Heart left ventricle (tissue), 16 donors: ENCODE measurements at places on chromosomes 13 and 19.

DNA sequence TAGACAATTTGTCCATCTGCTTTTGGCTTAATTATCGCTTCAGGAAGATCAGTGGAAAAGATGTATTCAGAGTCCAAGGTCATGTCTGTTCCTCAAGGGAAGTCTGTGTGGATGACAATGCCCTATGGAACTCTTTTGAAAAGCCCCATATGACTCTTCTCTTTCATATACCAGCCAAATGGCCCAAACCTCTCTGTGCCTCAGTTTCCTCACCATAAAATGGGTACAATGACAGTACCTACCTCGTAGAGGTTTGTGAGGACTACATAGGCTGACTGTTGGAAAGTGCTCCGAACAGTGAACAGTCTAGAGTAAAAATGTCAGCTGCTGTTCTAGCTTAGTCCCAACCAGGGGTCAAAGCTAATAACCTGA, 104.6 kb downstream of the COL4A2 start:
- no peak for DNase-seq

- DNase-seq, result no peak
Measured at GRCh38 chr13:50690006-50690405, 153.5 kb downstream of the DLEU7 start.

- DNase-seq, result no peak
Measured at GRCh38 chr19:1748115-1748872, 5.0 kb upstream of the ONECUT3 start.

GRCh38 chr13:85632526-85633195, 166.6 kb downstream of the SLITRK6 start:
- no peak for DNase-seq

DNA sequence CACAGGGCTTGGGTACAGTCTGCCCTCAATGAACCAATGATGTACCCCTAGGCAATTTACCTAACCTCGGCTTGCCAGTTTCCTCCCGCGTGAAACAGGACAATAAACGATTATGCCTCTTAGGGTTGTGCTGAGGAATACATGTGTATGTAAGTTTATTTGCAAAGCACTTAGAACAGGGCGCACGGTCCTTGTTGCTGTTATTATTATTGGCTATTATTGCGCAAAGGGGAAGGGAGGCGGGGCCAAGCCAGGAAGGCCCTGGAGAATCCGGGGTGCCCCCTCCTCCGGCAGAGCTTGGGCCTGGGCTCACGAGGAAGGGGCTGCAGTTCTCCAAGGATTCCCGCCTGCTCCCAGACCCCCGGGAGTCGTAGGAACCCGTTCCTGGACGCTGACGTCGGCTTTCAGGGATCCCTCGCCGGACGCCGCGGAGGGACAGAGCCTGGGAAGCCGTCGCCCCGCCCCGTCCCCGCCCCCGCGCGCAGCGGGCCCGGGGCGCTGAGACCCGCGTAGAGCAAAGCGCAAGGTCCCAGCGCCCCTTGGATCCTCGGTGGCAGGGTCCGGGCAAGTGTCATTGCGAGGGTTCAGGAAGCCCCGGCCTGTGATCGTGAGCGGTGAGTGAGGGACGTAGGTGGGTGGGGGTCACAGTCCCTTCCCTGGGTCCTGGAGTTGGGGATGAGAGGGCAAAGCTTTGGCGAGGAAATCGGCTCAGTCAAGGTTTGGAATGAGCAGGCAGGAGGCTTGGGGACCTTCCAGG, at the start of gene TMEM91:
TSS of gene TMEM91 (plus strand) at position 293 of the 757 bp plus-strand sequence. CDS start 1,777 bp downstream, outside the sequence.
- peak; percentile 32 for DNase-seq

DNA sequence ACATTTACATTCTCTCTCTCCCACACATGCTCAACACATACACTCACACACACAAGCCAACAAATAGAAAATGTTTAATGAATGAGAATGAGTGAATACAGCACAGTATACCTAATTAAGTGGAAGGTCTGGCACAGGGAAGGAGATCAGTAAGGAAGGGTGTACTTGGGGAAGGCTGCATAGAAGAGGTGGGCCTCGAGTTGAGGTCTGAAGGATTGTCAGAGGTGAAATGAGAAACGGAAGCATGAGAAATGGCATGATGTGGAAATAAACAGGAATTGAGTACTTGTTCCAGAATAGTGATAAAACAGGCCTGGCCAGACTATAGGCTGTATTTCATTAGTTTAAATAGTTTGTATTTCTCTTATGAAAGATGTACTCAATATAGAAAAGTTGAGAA, 136.2 kb downstream of the FLT1 start:
- DNase-seq, result no peak

DNA sequence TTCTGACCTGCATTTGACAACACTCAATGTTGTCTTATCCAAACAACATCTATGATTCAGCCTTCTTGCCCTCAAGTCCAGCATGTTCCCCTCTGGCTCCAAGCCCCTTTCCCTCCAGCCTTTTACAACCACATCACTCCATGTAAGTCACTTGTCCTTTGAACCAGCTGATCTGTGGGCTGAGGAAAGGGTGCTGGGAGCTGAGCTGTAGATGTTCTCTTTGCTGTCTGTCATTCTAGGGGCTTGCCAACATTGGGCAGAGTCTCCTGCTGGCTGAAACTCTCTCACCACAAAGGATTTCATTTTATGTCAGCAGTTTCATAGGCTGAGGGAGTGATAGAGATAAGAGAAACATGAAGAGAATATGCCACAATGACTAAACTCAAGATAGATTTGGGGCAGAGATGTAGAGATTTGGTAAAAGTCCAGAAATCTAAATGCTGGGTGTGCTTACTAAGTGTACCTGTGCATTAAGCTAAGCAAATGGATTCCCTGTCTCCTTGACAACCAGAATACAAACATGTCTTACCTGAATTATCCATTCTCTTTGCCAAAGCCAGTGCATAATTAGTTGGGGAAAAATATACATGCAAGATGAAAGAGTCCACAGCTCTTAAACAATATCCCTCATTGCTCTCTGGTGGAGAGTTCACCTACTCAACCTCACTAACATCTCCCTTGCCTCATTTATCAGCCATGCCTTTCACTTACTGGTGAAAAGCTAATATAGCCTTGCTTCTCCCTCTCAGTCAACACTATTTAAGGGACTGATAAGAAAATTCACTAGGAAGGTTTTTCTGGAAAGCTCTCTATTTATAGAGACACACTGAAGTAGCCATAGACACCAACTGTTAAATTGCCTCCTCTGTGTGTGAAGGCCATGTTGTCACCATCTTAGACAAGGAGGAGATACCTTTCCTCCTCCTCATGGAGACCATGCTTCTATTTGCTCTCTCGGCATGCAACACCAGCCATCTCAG, 175.5 kb upstream of the SERP2 start:
- no peak for DNase-seq

DNA sequence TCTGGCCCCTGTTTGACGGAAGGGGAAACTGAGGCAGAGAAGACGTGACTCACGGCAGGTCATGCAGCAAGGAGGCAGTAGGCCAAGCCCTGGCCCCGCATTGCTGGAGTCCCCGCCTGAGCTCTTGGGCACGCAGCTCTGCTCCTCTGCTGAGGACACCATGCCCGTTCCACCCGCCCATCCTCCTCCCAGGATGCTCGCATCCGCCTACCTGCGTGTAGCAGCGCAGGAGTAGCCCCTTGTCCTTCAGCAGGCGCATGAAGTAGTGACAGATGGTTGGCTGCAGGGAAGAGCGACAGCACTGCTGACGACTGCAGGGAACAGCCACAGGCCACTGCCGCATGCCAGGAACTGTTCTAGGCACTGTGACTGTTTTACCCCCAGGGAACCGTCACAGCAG, 10.5 kb downstream of the SIRT2 start:
- no peak for DNase-seq

GRCh38 chr13:91245288-91245687, 102.2 kb upstream of the MIR17HG start:
- DNase-seq, result no peak

GRCh38 chr19:19214159-19214490, 2.4 kb downstream of the NCAN start:
- DNase-seq, result no peak

DNA sequence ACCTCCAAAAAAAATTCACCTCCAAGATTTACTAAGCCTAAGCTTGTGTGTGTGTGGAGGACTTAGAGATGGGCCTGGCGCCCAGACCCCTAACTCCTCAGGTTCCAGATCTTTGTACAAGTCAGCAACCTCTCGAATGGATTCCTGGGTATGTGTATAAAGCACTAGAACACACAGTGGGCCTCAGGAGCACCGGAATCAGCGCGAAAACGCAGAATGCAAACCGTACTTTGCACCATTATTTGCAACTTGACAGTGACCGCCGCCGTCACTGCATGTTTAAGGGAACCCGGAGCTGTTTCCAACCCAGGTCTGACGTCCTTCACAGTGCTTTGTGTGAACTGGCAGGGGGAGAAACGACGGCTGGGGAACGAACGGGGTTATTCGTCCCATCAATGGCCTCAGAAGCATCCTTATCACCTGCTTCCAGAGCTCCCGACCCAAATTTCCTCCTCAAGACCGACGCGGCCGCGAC, 688 bp downstream of the ZNF606 start:
- DNase-seq, result no peak

GRCh38 chr13:112325142-112325808, 50.9 kb upstream of the SPACA7 start:
- DNase-seq, result no peak

- DNase-seq, result peak; percentile 51
Measured at GRCh38 chr19:34644991-34645461, 31.9 kb downstream of the SCGB2B2 start.

DNA sequence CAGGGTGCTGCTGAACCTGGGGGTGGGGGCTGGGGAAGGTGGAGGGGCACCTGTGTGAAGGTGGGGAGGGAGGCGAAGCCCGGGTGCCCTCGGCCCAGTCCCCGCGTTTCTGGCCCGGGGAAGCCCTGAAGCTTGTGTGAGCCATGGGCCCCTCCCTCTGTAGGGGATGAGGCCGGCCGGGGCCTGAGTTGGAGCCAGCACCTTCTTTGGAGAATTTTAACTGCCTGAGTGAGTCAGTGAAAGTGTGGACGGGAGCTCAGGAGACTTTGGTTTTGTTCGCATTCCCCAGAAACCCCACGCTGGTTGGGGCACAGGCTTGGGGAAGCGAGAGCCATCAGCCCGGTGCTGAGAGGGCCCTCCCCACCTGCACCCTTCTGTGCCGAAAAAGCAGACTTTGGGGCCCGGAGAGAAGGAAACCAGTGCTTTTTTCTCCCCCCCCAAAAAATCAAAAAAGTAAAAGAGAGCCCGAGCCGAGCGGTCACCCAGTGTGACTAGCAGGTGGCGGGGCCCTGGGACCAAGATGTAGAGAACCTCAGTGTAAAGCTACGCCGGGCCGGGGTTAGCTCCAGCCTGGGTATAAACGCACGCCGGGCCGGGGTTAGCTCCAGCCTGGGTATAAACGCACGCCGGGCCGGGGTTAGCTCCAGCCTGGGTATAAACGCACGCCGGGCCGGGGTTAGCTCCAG, 45.1 kb downstream of the TMEM255B start:
- no peak for DNase-seq

- DNase-seq, result no peak
Measured at GRCh38 chr19:6464070-6464873, at the start of gene CRB3. CRB3 (plus strand) TSS chr19:6464271; CDS start chr19:6464702, 431 bp downstream.

DNA sequence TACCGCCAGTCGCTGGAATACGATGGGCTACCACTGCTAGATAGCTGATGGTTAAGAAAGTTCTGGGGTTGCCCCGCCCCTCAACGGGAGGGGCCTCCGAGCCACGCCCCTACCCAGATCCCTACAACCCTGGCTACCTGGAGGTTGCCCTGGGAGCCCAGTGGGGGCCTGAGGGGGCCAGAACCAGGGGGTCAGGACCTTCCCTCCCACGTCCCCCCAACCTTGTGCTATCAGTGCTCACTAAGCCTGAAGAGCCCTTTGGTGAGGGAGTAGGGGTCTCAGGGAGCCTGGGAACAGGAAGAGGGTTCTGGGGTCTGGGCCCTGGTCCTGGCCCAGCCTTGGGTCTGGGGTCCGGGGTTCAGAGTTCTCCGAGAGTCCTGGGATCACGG, 8.9 kb downstream of the OCEL1 start:
- DNase-seq, result no peak

- DNase-seq, result no peak
Measured at GRCh38 chr19:18435842-18436670, 1.9 kb downstream of the ISYNA1 start.

- no peak for DNase-seq
Measured at GRCh38 chr13:37736045-37736444, 133.5 kb downstream of the TRPC4 start.

GRCh38 chr19:39829702-39830275, 4.2 kb downstream of the DYRK1B start:
- DNase-seq, result no peak

DNA sequence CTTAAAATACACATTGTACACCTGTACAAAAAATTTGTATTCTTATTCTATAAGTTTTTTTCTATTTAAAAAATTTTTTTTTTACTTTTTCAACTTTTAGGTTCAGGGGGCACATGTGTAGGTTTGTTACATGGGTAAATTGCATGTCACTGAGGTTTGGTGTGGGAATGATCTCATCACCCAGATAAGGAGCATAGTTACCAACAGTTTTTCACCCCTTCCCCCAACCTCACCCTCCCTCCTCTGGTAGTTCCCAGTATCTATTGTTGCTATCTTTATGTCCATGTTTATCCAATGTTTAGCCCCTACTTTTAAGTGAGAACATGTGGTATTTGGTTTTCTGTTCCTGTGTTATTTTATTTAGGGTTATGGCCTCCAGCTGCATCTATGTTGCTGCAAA, 89.9 kb downstream of the CDK8 start:
- no peak for DNase-seq

DNA sequence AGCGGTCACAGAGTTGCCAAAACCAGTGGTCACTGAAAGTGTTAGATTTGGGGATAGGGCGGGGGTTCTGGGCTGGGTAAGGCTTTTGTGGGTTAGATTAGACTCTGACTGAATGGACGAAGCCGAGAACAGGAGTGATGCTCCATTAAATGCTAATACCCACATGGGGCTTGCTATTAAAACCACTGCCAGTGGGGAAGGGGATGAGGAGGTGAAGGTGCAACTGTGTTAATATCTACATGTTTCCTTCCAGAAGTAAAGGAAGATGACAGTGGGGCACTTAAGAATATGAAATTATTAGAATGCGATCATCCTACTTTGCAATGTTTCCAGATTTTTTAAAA, 573 bp upstream of the ZNF614 start:
- DNase-seq, result no peak

GRCh38 chr19:14381689-14382474, 638 bp downstream of the ADGRE5 start:
- DNase-seq, result no peak

DNA sequence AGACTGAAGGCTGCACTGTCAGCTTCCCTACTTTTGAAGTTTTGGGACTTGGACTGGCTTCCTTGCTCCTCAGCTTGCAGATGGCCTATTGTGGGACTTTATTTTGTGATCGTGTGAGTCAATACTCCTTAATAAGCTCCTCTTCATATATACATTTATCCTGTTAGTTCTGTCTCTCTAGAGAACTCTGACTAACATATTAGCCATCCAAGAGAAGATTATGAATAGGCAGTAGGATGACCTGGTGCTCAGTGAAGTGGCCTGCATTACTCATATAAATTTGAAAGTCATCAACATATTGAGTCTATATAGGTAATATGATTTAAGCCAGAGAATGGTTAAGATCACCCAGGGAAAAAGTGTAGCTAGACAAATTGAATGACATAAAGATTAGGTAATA, 136.3 kb upstream of the UFM1 start:
- DNase-seq, result no peak

GRCh38 chr13:59398127-59398526, 765.6 kb downstream of the DIAPH3 start:
- no peak for DNase-seq

GRCh38 chr19:2294687-2295335, 12.8 kb upstream of the PEAK3 start:
- DNase-seq, result no peak

- DNase-seq, result no peak
Measured at GRCh38 chr19:53365899-53366493, 491 bp downstream of the ZNF525 start.
